ENCODE measurements at places on chromosomes 6 and 20. TPM values are rescaled to one million over a fixed set of nuclear protein-coding genes. Genes with fewer than 3 reads are reported as not detected.

Gene RPS6KA2
- total RNA-seq, result 45.1 TPM

DNA sequence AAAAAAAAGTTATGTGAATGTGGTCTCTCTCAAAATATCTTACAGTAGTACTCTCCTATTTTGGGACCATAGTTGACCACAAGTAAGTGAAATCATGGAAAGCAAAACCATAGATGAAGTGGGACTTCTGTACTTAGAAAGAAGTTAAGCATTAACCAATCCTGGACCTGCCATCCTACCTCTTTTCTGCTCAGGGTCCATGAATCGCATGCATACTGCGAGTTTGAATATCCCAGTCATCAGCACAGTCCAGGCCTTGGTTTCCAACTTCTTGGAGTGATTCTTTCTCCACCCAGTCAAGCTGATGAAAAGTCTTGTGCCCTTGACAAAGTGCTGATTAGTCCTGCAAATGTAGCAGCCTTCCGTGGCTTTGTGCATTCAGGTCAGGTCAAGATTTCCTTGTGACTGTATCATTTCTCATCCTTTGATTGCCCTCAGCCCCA, 46.0 kb downstream of the RNF217 start:
- peak overlapping the region; percentile 36 for H3K27ac ChIP-seq
- peak; percentile 67 for DNase-seq
- H3K36me3 ChIP-seq, result no peaks in the 10 kb centered on the region

Gene MANEA
- 13.0 TPM for total RNA-seq

Gene C6orf120
- 72.7 TPM for total RNA-seq

DNA sequence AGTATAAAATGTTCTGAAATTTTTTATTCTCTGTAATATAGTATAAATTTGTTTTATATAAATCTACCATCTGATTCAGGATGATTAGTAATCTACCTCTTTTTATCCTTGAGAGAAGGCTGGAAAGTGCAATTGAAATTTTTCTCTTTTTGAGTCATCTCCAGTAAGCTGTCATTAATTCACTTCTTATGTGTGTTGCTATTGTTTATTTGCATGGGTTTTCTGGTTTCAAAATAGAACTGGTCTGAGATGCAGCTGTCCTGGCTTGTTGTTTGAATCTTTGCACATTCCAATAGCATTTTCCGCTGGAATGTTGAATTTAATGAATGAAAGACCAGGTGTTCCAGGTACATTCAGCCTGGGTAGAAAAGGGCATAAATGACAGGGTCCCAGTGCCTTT, 24.3 kb upstream of the TAB2 start:
- no peaks in the 10 kb centered on the region for H3K4me1 ChIP-seq
- H3K36me3 ChIP-seq, result no peaks in the 10 kb centered on the region
- no peak overlapping the region for H3K4me3 ChIP-seq
- H3K27me3 ChIP-seq, result no peaks in the 10 kb centered on the region
- DNase-seq, result no peak
- no peak overlapping the region for H3K27ac ChIP-seq

- H3K4me3 ChIP-seq, result no peak overlapping the region
- H3K27me3 ChIP-seq, result no peaks in the 10 kb centered on the region
- no peaks in the 10 kb centered on the region for H3K4me1 ChIP-seq
- no peak for DNase-seq
Measured at GRCh38 chr6:12693122-12693521, 23.4 kb upstream of the PHACTR1 start.

- H3K4me3 ChIP-seq, result peak overlapping the region; percentile 52
- H3K27me3 ChIP-seq, result no peaks in the 10 kb centered on the region
- H3K36me3 ChIP-seq, result peaks cover 42% of the 10 kb centered on the region
- peak; percentile 79 for DNase-seq
- H3K27ac ChIP-seq, result 0 out of 2 replicates have a peak overlapping the region, but pooled peaks have one; percentile 1
Measured at GRCh38 chr20:49270177-49270576, 7.7 kb downstream of the ZNFX1 start.

DNA sequence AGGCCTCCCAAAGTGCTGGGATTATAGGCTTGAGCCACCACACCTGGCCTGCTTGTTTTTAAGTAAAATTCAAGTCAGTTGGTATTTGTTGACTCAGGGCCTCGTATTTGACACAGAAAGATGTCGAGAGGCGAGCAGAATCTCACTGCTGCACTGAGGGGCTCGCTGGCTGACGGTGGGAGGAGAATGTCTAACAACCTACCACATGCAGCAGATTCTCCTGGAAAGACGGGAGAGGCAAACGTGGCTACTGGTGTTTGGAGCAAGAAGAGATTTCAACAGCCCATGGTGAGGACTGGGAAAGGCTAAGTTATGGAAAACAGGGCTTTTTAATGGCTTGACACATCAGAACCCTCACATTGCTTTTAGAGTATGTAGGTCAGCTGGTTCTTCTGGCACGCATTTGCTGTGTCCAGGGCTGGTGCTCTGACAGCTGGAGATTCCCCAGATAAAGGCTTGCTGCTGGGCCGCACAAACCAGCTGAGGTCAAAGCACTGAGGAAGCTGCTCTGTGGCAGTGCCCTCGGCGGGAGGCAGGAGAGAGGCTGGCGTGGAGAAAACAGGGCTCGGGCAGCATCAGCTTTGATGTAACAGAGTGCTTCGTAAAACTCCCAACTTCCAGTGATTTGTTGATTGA, 84.2 kb upstream of the FRMD1 start:
- H3K36me3 ChIP-seq, result no peaks in the 10 kb centered on the region
- H3K27ac ChIP-seq, result no peak overlapping the region
- H3K27me3 ChIP-seq, result no peaks in the 10 kb centered on the region
- DNase-seq, result no peak

DNA sequence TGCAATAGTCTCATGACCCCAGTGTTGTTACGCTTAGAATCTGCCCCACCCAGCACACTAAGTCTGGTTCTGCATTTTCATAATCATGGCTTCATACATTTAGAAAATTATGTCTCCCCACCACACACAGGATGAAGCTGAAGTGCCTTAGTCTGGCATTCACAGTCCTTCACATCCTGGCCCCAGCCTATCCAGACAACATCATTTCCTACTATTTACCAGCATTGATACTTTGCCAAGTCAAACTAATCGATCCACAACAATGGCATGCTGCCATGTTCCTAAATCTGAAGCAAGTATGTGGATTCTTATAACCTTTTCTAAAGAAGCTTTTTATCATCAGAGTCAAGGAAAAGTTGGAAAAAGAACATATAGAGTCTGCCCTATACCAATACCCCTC, 132.4 kb upstream of the FBXL4 start:
- no peak overlapping the region for H3K27ac ChIP-seq
- no peak for DNase-seq
- no peak overlapping the region for H3K4me3 ChIP-seq
- no peaks in the 10 kb centered on the region for H3K4me1 ChIP-seq

DNA sequence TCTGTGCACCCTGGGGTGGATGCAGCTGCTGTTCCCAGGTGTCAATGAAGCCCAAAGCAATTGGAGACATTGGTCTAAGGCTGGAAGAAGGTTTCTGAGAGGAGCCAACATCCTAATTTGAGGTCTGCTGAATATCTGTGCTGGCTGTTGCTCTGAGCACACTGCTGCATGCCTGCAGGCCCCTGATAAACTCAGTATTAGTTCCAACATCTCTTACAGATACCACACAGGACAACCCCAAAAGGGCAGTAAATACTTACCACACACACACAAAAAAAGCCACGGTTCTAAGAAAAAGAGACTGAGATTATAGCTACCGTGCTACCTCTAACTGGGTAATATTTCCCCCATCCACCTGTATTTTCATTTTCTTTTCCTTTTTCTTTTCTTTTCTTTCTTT, 164.3 kb upstream of the SOX4 start:
- H3K4me3 ChIP-seq, result no peak overlapping the region
- H3K36me3 ChIP-seq, result no peaks in the 10 kb centered on the region
- no peak overlapping the region for H3K27ac ChIP-seq
- no peak for DNase-seq

DNA sequence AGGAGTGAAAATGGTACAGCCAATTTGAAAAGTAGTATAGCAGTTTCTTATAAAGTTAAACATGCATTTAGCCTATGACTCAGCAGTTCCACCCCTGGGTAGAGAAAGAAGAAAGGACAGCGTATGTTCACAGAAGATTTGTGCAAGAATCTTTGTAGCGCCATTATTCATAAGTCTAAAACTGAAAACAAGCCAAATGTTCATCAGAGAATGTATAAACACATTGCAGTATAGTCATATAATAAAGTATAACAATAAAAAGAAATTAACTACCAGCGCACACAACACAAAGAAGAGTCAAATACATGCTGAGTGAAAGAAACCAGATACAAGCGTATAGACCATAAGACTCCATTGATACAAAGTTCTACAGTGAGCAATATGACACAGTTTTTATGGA, 294.0 kb downstream of the SAMD5 start:
- no peaks in the 10 kb centered on the region for H3K36me3 ChIP-seq
- no peak for DNase-seq
- no peaks in the 10 kb centered on the region for H3K27me3 ChIP-seq
- H3K4me3 ChIP-seq, result no peak overlapping the region
- H3K27ac ChIP-seq, result no peak overlapping the region
- H3K4me1 ChIP-seq, result no peaks in the 10 kb centered on the region

DNA sequence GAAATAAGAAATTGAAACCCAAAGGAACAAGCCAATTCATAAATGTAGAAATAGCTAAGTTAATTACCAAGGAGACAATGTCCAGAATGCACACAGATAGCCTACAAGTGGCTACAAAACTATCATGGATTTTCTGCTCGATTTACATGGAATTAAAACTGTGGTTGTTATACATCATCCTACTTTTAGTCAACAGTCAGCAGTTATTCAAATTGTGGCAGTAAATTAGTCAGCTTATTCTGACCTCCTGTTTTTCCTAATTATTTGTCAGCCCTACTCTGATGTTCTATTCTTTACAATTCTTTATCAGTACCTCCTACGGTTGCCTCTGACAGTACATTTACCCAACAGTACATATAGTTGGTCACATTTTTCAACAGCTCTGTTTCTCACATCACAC, 29.6 kb downstream of the RBL1 start:
- H3K4me3 ChIP-seq, result no peak overlapping the region
- H3K4me1 ChIP-seq, result no peaks in the 10 kb centered on the region
- no peaks in the 10 kb centered on the region for H3K27me3 ChIP-seq
- DNase-seq, result no peak
- H3K27ac ChIP-seq, result no peak overlapping the region

Gene AKAP12
- total RNA-seq, result 15.7 TPM

Measured in GM23248 (cell line).